ENCODE measurements at places on chromosomes 11 and 22.
A peak's percentile ranks its signal among the peaks of the same experiment; 100 is the strongest.

DNA sequence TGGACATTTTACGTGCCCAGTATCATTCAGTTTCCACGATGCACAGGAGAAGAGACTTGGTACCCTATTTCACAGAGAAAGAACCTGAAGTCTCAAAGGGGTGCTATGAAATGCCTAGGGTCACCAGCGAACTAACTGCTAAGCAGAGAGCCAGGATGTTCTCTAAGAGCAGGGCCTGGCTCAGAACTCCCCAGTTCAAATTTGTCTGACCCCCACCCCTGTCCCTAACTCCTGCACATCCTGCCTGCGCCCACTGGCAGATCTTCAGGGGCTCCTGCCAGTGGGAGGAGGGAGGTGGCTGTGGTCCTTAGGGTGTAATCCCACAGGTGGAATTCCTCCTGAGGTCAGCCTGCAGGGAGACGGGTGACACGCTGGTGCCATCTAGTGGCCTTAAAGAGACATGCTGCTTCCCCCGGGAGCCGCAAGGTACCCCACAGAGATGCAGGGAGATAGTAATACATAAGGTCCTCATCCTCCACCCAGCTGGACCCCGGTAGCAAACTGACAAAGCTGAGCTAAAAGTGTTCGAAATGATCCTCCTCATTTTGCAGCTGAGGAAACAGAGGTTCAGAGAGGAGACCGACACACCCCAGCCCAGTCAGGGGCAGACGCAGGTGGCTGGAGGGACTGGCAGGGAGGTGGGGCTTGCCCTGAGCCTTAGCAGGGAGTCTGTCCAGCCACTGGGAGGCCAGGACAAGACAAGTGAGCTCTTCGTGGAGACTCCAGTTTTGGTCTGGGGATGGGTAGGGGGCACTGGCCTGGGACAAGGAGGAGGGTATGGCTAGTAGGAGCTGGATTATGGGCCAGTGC, 34.1 kb downstream of the MB start:
- peak; percentile 74 for DNase-seq

- no peak for DNase-seq
Measured at GRCh38 chr11:95101935-95102334, 12.3 kb downstream of the ENDOD1 start.

DNA sequence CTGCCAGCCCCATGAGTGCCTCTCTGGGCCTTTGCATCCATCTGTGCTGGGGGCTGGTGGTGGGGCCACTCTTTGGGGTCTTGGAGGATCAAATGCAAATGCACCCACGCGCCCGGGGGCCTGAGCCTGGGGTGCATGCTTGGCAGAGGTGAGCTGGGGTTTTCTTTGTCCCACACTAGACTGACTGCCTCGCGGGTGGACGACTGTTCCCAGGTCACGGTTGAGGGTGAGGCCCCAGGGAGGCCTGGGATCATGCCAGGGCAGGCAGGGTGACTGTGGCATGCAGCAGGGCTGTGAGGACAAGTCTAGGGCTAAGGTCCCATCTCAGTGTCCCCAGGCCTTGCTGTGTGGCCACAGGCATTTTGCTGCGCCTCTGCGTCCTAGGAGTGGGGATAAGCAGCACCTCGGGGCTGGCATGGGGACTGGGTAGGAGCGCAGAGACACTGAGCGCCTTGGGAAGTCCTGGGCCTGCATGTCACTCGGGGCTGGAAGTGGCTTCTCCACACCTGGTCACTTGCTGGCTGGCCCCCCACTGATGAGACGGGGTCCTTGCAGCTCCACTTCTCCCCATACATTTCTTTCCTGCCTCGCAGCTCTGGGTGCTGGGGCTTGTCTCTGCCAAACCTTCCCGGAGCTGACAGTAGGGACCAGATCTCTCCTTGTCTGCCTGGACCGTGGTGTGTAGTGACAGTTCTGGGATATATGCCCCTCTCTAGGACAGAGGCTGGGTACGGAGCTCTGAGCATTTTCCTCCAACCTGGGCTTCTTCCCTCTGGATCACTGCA, 133.1 kb downstream of the CTTN start:
- no peak for DNase-seq

- no peak for DNase-seq
Measured at GRCh38 chr11:68941324-68942094, 37.8 kb downstream of the IGHMBP2 start.

DNA sequence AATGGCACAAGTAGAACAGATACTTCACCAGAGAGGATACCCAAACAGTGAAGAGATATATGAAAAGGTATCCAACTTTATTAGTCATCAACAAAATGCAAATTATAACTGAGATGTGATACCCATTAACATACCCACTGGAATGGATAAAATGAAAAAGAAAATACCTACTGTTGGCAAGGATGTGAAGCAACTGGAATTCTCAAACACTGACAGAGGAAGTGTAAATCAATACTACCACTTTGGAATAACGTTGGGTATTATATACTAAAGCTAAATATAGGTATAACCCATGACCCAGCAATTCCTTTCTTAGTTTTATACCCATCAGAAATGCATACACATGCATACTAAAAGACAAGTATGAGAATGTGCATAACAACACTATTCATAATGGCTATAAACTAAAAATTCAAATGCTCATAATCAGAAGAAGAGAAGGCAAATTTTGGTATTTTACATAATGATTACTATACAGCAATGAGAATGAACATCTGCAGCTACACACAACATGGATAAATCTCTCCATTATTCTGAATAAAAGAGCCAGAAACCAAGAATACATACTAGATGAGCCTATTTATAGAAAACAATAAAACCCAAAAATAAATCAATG, 80.6 kb downstream of the RPL27A start:
- DNase-seq, result no peak

GRCh38 chr22:36256478-36256877, 3.5 kb downstream of the APOL1 start:
- no peak for DNase-seq

DNA sequence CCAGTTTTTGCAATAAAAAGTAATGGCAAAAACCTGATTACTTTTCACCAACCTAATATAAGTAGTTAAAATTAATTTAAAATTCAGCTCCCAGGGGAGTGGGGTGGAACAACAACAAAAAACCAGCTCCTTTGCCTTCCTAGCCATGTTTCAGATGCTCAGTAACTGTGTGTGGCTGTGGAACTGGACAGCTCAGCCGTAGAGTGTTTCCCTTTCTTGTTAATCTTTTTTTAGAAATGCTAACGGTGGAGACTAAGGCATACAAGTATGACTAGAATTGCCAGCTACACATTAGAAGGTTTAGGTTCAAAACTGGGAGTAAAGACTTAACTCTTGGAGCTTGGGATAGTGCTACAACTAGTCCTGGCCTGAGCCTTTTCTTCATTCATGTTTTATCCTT, 45.0 kb downstream of the PPP6R3 start:
- DNase-seq, result no peak

DNA sequence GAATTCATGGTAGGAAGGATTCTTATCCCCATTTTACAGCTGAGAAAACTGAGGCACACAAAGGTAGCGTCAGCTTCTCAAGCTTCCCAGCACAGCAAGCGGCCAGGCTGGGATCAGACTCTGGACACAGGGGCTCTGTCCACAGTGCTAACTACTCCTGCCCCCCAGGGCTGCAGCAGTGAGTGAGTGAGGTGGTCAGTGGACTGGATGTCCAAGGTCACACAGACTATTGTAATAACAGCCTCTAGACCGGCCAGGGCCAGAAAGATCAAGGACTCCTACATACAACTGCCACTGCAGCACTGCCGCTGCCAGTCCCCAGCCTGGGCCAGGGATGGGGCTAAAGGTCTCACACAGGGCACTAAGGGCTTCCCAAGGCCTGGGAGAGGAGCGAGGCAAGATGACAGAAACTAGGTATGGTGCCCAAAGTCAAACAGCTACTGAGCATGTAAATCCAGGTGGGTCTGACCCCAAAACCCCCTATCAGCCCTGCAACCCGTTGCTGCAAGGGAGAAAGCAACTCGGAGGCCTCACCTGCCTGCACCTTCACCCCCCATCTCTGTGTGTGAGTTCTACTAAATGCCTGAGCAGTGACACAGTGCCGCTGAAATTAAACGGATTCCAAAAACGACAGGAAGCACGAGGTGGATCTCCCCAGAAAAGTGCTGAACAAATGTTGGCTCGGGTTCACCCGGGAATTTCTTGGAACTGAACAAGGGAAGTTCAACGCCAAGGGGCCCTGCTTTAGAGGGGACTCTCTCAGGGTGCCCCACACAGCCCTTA, 161.8 kb upstream of the GRK3 start:
- no peak for DNase-seq

DNA sequence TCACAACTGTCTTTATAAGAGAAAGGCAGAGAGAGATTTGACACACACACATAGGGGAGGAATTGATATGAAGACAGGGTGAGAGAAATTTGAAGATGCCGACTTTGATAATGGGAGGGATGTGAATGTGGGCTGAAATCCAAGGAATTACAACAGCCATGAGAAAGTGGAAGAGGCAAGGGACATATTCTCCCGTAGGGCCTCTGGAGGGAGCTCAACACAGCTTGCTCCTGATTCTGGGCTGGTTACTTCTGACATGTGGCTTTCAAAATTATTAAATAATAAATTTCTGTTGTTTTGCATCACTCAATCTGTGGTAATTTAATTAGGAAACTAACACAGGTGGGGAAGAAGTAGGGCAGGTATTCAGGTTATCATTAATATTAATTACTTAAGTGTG, 282.9 kb downstream of the LUZP2 start:
- DNase-seq, result no peak
